Thoracic aorta endothelial cell (primary cell): ENCODE measurements at places on chromosomes 5 and 9. TPM values are rescaled to one million over a fixed set of nuclear protein-coding genes. Genes with fewer than 3 reads are reported as not detected.

Gene NSMF
- 38.8 and 44.0 TPM in 2 replicates for total RNA-seq

Gene ALDH1A1
- 57.0 and 116 TPM in 2 replicates for total RNA-seq

Gene GCNT4
- 0.07 and 0.13 TPM in 2 replicates for total RNA-seq

Gene WWC1
- total RNA-seq: 0.27 and 0.72 TPM in 2 replicates

Gene FIBCD1
- total RNA-seq: not detected in 2 replicates

Gene TLX3
- not detected in 2 replicates for total RNA-seq

Gene TRPM3
- total RNA-seq: 3.1 and 6.1 TPM in 2 replicates

Gene SLC25A2
- 0.27 and 0.50 TPM in 2 replicates for total RNA-seq
